ENCODE measurements at places on chromosomes 11 and 22. TPM values are rescaled to one million over a fixed set of nuclear protein-coding genes. Genes with fewer than 3 reads are reported as not detected.

GRCh38 chr11:114784216-114784615 lies 105.9 kb downstream of the NXPE2 start:
- no peak for DNase-seq

GRCh38 chr11:18367431-18367830 lies 26.9 kb upstream of the LDHA start:
- no peak for DNase-seq

GRCh38 chr11:100961633-100962032 lies 168.0 kb downstream of the PGR start:
- DNase-seq = no peak

GRCh38 chr11:44377121-44377520 lies 67.2 kb upstream of the ALX4 start:
- DNase-seq = no peak

DNA sequence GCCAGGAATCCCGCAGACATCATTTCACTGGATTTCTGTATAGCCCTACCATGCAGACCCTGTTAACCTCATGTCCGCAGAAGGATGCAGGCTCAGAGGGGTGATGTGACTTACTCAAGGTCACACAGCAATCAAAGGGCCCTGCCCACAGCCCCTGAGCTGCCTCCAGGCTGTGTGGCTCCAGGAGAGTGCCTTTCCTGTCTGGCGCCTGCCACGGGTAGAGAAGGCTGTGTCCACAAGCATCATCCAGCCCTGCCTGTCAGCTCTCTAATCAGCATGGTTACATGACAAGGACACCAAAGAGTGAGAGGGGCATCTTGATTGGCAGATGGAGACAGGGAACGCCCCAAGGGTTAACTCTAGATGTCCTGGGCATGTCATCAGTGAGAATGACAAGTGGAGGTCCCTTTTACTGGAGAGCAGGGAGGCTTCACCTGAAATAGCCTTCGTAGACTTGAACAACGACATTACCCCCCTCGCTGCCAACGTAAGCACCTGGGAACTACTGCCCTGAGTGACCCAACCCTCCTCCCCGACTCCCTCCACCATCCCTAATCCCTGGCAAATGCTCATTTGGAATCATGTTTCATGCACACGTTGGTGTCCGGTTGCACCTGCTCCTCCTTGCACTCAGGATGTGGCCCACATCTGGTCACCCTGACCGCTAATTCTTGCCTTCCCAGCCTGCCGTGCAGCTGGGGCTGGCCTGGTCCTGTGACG lies 6.9 kb downstream of the FGF19 start:
- no peak for DNase-seq

DNA sequence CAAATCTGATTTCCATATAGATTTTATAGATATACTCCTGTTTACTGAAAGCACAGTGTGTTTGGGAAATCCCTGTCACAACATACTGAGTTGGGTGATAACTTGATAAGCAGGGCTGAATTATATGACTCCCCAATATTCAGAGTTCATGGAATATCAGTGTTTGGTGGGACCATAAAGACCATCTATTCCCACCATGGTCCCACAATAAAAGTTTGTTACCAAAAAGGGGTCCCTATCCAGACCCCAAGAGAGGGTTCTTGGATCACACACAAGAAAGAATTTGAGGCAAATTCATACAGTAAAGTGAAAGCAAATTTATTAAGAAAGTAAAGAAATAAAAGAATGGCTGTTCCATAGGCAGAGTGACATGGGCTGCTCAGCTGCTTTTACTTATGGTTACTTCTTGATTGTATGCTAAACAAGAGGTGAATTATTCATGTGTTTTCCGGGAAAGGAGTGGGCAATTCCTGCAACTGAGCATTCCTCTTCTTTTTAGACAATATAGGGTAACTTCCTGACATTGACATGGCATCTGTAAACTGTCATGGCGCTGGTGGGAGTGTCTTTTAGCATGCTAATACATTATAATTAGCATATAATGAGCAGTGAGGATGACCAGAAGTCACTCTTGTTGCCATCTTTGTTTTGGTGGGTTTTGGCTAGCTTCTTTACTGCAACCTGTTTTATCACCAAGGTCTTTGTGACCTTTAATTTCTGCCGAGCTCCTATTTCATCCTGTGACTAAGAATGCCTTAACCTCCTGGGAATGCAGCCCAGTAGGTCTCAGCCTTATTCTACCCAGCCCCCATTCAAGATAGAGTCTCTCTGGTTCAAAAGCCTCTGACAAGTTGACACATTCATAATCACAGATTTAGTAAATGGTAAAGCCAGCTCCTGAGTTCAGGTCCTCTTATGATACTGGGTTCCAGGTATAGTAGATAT lies 240.6 kb upstream of the PDGFD start:
- DNase-seq = no peak

DNA sequence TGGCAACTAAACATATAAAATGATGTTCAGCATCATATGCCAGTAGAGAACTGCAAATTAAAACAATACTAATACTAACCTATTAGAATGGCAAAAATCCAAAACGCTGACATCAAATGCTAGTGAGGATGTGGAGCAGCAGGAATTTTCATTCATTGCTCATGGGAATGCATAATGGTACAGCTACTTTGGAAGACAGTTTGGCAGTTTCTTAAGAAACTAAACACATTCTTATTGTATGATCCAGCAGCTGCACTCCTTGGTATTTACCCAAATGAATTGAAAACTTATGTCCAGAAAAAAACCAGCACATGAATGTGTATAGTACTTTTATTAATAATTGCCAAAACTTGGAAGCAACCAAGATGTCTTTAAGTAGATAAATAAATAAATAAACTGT lies 258.0 kb downstream of the TENM4 start:
- no peak for DNase-seq

- no peak for DNase-seq
Measured at GRCh38 chr22:24523873-24524272, 28.7 kb downstream of the UPB1 start.

DNA sequence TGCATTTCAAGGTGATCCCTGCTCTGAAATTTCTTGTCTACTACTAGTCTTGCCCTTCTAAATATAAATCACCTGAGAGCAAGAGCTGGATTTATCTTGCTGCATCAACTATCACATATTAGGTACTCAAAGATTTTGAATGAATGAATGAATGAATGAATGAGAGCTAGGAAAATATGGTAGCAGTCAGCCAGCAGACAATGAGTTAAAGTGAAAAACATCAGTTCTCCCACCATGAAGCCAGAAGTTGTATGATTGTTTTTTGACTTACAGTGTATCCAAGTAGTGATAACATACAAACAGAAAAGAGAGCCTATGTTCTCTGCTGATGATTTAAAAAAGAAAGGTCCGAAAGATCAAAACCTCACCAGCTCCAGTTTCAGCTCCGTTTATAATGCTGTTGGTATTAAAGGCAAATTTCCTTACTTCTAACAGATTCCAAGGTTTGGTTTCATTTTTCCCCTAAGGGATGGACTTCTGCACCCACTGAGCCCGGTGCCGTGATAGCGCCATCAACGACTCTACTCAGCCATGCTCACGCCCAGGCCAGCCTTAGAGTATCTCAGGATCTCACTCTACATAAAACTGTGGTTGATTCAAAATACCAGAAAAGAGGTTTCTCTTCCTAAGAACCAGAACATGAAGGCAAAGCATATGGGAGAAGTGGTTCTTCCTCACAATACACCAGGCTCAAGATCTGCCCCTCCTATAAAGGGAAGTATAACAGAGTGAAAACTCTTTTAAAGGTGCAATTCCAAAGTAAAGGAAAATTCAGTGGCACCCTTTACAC lies 92.0 kb downstream of the SGSM3 start:
- DNase-seq = peak; percentile 68

- DNase-seq = no peak
Measured at GRCh38 chr11:17211286-17211685, 3.5 kb upstream of the PIK3C2A start.

GRCh38 chr22:49093192-49093880 lies 734.3 kb downstream of the BRD1 start:
- no peak for DNase-seq

DNA sequence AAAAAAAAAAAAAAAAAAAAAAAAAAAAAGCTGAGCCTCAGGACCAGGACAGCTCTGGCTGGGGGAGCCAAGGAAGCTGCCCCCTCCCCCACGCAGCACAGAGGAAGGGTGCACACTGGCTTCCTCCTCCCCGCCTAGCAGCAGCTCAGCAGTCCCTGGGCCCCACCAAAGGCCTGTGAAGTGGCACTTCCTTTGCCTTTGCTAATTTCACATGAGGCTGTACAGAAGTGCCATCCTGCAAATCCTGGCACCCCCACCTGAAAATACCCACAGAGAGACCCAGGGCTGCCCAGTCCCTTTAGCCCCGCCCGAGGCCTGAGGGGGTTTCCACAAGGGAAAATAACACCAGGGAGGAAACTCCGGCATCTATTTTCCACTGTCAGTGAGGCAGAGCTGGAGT lies 3.9 kb downstream of the RHOG start:
- no peak for DNase-seq

DNA sequence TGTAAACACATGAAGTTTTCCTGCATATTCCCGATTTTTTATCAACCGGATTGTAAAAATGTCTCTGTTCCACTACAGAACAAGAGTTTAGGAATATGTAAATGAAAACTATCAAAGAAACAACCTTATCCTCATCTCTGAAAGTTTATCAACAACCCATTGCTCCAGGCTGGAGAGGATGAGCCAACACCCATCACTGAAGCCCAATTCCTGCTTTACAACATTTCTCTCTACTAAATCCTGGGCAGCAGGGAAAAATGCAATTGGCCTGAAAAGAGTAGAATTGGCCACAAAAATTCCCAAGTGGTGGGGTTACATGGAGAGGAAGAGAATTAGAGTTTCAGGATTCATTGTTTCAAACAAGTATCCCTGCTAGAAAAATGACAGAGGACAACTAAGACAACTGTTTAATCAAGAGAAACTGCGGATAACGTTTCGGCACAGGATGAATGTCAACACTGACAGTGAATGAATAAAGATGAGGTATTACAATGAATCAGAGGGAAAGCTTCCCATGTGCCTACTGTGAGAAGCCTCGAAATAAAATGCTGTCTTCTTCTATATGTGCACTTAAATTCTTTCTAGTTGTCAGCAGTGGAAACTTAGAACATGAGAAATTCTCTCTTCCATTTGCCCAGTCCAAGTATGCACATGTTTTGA lies 317.3 kb upstream of the ANO3 start:
- no peak for DNase-seq

GRCh38 chr11:2651826-2652271 lies 47.9 kb downstream of the KCNQ1OT1 start:
- DNase-seq = no peak

DNA sequence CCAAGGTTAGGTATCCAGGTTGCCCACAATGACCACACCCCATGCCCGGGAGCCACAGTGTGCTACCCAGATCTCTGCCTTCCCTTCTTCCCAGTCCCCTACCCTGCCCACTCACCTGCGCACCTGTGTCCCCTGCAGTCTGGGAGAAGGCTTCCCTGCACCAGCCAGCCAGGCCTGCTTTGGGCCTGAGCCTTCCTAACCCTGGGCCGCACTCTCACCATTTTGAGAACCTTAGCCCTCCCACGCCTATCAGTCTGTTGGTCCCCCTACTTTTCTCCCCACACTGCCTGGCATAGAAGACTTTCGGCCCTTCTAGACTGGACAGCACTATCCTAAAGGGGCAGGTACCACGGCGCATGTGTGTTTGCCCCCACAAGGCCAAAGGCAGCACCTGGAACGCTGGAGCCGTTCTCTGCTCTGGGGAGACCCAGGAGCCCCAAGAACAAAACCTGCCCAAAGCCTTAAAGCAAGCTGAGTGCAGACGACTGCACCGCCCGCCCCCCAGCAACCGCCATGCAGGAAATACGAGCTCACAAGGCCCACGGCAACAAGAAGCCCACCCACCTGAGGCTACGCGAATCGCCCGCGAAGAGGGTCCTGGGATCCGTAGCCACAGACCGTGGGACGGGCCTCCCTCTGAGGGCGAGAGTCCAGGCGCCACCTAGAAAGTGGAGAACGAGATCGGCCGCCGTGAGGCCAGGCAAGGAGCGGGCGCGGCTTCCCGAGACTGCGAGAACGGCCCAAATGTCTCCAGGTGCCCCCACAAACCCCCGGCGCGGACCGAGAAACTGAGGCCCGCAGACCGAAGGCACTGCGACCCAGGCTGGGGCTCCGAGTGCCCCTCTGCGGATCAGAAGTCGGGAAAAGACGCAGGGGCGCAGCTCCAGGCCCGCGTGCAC lies 546 bp downstream of the GNB1L start:
- peak; percentile 53 for DNase-seq

DNA sequence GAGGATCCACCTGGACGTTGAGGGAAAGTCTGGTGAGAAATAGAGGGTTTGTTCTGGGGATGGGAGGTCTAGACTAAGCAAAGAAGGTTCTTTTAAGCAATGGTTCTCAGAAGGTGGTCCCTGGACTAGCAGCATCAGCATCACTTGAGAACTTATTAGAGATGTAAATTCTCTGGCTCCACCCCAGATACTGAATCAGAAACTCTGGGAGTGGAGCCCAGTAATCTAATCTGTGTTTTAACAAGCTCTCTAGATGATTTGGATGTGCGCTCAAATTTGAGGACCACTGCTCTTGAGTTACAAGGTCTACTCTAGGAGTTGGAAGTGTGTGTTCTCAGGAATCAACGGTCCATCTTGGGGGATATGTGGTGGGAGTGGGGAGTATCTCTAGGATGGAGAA lies 3.3 kb upstream of the ABCG4 start:
- DNase-seq = no peak

GRCh38 chr11:113389272-113389671 lies 1.7 kb downstream of the ANKK1 start:
- no peak for DNase-seq

GRCh38 chr22:37519268-37520195 lies at the start of gene CARD10:
CARD10 (minus strand) TSS chr22:37519415; CDS start chr22:37519200, 215 bp downstream.
- DNase-seq = no peak

GRCh38 chr11:32188785-32189184 lies 97.9 kb downstream of the RCN1 start:
- no peak for DNase-seq

DNA sequence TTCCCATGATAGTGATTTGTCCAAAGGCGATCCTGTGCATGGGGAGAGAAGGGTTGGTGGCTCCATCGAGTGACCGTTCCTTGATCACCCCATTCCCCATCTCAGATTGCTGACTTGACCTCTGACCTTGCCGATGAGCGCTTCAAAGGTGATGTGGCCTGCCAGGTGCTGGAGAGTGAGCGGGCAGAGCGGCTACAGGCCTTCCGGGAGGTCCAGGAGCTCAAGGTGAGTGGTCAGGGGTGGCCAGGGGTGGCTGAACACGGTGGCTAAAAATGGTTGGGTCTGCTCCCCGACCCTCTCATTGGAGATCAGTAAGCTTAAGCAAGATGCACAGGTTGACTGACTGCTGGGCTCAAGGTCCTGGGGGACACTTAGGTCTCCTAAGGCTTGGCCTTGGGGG lies 148.7 kb downstream of the MYO18B start:
- DNase-seq = no peak

Gene KLHDC7B
- polyA plus RNA-seq = 0.18 TPM

Gene SART1
- polyA plus RNA-seq = 38.1 TPM

Gene BACE1
- 37.1 TPM for polyA plus RNA-seq

Gene RHOD
- 22.9 TPM for polyA plus RNA-seq
